AG08395 (cell line): ENCODE measurements at places on chromosomes 5 and 9.
A peak's percentile ranks its signal among the peaks of the same experiment; 100 is the strongest.

DNA sequence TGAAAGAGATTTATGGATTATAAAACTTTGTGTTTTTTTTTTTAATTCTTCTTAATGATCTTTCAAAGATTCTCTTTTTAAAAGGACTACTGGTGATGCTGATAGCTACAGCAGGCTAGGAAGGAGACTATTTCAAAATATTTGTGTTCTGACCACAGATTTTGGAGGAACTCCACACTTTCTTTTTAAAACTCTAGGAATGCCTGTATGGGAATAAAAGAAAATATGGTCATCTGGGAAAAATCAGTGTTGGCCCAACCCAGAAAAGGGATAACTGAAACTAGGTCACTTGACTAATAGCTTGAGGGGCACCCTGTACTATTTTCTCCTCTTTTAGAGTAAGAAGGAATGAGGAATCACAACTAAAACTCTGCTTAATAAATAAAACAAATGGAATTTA lies 97.6 kb upstream of the ADAMTS19 start:
- no peak for DNase-seq

GRCh38 chr5:68252673-68253623 lies 37.4 kb downstream of the PIK3R1 start:
- DNase-seq = peak; percentile 76

- no peak for DNase-seq
Observed at GRCh38 chr9:91732187-91733005, 217.6 kb downstream of the ROR2 start.

GRCh38 chr5:146947181-146947941 lies 68.8 kb upstream of the PPP2R2B start:
- DNase-seq = no peak

DNA sequence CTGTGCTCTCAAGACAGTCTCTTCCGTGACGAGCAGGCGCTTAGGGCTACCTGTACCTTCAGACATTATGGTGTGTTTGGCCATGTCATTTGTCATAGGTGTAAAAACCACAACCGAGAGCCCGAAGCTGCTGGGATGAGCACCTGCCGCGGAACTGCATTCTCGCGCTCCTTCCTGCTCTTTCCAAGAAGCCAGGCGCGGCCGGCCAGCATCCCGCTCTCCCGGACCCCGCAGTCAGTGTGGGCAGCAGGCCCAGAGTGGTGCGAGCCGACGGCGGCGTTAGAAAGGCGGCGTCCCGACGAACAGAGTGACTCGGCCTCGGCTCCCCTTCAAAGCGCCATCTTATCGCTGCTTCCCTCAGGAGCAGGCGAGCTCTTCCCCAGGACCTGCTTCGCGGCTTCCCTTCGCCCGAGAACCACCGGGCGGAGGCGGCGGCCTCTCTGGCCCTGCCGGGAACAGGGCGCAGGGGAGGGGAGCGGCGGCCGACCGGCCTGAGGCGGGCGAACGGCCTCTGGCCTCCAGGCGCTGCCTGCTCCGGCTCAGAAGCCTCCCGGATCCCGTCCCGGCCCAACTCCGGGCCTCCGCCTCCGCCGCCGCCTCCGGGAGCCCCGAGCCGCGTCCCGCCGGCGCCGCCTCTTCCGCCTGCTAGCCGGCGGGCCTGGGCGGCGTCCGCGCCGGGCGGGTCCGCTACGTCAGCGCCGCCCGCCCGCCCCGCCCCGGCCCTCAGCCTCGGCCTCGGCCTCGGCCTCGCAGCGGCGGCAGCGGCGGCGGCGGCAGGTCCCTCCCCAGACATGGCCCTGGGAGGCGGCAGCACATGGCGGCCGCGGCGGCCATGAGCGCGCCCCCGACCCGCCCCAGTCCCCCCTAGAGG lies at the start of gene FAM120A:
Gene FAM120A, plus strand, starts transcription at position 741 of the 871 bp plus-strand sequence. CDS start 231 bp downstream, outside the sequence.
- peak; percentile 84 for DNase-seq

GRCh38 chr9:127105805-127106465 lies 16.5 kb downstream of the ANGPTL2 start:
- no peak for DNase-seq

GRCh38 chr5:172377856-172378255 lies 76.5 kb downstream of the SH3PXD2B start:
- no peak for DNase-seq

DNA sequence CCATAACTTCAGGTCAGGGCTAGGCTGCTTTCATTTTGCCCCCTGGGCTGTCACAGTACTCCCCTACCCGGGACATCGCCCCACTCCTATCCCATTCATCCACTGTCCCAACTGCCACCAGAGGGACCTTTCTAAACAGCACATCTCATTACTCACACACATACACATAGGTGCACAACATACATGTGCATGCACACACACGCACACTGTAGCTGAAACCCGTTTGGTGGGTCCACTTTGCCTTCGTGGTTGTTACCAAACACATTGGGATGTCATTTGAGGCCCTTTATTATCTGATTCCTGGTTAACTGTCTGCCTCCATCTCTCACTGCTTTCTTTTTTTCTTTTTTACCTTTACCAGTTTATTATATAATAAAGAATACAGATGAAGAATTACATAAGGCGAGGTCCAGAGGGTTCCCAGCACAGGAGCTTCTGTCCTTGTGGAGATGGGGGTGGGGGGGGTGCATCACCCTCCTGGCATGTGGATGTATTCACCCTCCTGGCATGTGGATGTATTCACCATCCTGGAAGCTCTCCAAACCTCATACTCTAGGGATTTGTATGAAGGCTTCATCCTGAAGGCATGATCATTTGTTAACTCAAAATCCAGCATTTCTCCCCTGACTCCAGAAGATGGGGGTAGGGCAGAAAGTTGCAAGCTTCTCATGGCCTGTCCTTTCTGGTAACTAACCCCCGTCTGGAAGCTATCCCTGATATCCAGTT lies 186.0 kb downstream of the GOLPH3 start:
- peak; percentile 76 for DNase-seq

DNA sequence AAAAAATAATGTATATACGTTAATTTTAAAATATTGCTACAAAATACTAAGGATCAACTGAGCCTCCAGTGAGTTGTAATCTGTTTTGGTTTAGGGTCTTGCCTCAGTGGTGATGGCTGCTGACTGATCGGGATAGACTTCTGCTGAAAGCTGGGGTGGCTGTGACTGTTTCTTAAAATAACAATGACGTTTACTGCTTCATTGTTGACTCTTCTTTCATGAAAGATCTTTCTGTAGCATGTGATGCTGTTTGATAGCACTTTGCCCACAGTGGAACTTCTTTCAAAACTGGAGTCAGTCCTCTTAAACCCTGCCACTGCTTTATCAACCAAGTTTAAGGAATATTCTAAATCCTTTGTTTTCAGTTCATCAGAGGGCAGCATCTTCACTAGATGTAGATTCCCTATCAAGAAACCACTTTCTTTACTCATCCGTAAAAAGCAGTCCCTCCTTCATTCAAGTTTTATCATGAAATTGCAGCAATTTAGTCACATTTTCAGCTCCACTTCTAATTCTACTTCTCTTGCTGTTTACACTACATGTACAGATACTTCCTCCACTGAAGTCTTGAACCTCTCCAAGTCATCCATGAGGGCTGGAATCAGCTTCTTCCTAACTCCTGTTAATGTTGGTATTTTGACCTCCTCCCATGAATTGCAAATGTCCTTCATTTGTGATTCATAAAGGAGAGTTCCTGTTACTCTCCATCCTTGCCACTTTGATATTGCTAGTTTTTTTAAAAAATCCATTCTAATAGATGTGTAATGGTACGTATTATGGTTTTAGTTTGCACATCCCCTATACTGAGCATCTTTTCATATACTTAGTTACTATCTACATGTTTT lies 41.5 kb upstream of the PTPDC1 start:
- DNase-seq = no peak

DNA sequence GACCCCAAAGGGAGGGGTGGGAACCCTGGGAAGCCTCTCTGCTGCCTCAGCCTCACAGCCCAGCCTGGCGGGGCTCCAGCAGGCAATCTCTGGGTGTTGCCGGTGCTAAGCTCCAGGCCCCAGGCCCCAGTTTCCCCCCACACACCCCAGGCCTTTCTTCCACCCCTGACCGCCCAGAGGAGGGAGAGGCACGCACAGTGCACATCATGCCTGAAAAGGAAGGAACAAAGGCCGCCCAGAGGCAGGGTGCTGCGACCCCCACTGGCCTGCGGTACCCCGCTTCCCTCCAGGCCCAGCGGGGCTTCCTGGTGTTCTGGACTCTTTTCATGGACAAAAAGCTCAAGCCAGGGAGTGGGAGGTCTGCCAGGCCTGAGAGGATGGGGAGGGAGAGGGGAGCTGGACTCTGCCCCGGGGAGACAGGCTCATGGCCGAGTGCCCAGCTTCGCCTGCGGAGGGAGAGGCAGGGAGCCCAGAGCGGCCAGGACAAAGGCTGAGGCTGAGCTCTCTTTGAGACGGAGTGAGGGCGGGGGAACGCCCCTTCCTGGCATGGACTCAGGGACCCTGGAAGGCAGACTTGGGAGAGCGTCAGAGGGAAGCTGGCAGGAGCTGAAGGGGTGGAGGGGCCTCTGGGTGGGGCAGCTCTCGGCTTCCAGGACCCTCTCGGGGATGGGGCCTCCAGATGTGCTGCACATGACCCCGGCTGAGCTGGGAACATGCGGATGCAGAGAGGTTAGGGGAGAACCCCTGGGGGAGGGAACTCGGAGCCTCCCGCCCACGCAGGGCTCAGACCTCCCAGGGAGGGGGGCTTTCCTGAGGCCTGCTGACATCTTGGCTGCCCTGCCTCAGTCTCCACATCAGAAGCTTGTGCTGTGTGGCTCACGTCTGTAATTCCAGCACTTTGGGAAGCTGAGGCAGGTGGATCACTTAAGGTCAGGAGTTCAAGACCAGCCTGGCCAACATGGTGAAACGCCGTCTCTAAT lies 1.8 kb upstream of the ENTPD2 start:
- peak; percentile 67 for DNase-seq

- peak; percentile 30 for DNase-seq
Observed at GRCh38 chr5:14849516-14850294, 21.9 kb downstream of the ANKH start.

GRCh38 chr9:86298873-86299272 lies 16.5 kb upstream of the ISCA1 start:
- no peak for DNase-seq

GRCh38 chr9:105295986-105296385 lies 51.5 kb downstream of the SLC44A1 start:
- no peak for DNase-seq

GRCh38 chr9:122159026-122159924 lies at the start of the genes MORN5 and NDUFA8:
MORN5 (plus strand) TSS chr9:122159908; CDS start chr9:122159973, 65 bp downstream.
NDUFA8 (minus strand) TSS chr9:122159779; CDS start chr9:122159677, 102 bp downstream.
- peak; percentile 100 for DNase-seq

GRCh38 chr9:23707249-23707648 lies 118.8 kb downstream of the ELAVL2 start:
- no peak for DNase-seq

- no peak for DNase-seq
Observed at GRCh38 chr9:33230756-33231622, 9.0 kb upstream of the SPINK4 start.

DNA sequence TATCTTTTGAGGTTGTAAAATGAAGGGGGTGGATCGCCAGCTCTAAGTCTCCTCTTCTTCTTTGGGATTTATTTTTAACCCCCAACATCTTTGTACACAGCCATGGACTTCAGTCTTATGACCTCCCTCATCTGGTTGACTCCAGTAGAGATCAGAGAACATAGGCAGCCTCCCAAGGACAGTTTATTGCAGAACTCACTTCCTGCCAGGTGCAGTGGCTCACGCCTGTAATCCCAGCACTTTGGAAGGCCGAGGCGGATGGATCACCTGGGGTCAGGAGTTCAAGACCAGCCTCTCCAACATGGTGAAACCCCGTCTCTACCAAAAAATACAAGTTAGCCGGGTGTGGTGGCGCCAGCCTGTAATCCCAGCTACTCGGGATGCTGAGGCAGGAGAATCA lies 2.8 kb upstream of the BHMT start:
- DNase-seq = no peak

DNA sequence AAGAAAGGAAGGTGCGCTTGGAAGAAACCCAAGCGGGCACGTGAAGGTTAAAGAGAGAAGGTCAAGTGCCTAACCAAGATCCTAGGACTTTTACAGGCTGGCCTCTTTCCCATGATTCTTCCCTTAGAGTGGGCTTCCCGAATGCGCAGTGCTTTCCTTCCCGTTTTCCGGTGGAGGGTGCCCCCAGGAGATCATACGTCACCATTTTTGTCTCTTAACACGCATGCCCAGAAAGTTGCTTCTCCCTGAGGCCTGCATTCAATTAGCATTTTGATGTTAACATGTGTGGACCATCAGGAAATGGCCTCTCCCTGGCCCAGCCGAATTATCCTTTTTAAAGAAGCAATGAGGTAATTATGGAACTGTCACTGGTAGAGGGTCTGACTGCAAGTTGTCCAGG lies 1.9 kb upstream of the RUSC2 start:
- DNase-seq = peak; percentile 33

- no peak for DNase-seq
Observed at GRCh38 chr5:107668154-107669095, 2.3 kb downstream of the EFNA5 start.

- peak; percentile 70 for DNase-seq
Observed at GRCh38 chr9:86034863-86035734, 64.3 kb downstream of the GOLM1 start.

DNA sequence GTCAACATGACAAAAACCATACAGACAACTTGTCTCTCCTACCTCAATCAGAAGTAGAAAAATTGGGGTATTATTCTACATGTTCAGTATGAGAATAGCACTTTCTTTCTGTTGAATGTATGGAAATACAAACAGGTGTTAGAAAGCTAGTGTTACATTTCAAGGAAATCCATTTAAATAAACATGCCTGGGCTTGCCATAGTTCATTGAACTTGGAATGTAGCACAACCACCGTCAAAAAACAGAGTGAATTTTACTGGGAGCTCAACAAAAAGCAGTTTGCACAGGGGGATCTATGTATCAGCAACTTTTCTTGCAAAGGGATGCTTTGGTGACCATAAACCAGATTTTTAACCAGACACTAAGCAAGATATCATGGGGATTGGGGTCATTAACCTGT lies 307.9 kb upstream of the SMARCA2 start:
- DNase-seq = no peak

DNA sequence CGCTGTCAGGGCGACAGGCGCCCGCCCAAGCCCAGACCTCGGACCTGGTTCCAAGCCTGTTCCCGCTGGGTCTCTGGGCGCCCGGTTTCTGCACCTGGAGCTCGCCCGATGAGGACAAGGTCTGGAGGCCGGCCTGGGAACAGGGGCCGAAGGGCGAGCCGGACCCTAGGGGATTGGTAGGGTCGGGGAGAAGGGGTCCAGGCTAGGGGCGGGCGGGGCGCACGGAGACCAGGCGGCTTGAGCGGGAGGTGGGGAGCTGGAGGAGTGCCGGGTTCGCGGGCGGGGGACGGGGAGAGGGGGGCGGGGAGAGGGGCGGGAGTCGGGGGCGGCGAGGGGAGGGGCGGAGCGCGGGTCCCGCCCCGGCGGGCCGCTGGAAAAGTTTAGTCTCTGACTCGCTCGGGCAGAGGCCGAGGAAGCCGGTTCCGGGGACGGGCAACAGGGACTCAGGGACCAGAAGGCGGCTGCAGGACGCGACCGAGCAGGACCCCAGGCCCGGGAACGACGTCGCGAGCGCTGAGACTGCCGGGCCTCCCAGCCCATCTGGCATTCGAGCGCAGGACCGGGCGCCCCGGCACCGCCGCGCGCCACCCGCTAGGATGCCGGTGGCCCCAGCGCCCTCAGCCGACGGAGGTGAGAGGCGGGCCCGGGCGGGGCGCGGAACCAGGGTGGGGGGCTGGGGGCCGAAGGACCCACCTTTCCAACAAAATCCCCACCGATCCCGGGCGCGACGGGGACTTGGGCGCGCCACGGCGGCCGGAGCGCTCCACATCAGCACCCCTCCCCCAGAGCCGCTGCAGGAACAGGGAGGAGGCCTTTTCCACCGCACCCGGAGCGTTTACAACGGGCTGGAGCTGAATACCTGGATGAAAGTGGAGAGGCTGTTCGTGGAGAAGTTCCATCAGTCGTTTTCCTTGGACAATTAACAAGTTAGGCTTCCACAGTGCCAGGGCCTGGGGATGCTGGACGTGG lies at the start of gene S1PR3:
Gene S1PR3, plus strand, starts transcription at position 403 of the 969 bp plus-strand sequence. CDS start 9,733 bp downstream, outside the sequence.
- DNase-seq = peak; percentile 53
